ENCODE measurements at places on chromosomes 13 and 19.

GRCh38 chr19:55418185-55418584, 10.6 kb upstream of the UBE2S start:
- peak; percentile 21 for DNase-seq

- no peak for DNase-seq
Observed at GRCh38 chr13:85137516-85137915, 661.7 kb downstream of the SLITRK6 start.

- DNase-seq = no peak
Observed at GRCh38 chr13:26629260-26629825, 71.9 kb downstream of the WASF3 start.

DNA sequence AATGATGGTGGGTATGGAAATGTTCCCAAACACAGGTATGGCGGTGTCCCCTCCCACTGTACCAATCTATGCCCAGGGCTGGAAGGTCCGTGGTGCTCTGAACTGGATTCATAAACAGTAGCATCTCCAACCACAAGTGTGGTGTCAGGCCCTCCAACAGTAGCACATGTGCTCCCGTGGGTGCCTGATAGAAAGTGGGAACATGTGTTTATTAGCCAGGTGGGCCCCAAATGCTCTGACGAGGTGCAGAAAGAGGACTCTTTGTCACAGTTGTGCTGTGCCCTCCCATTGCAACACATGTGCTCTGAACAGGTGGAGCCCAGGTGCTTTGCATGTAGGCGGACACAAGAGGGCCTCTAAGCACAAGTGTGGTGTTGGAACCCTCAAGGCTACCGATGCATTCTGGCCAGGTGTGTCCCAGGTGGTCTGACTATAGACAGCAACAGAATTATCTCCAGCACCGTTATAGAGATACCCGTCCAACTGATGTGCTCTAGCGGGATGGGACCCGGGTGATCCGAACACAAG, 75.4 kb upstream of the ZNF30 start:
- DNase-seq = no peak

DNA sequence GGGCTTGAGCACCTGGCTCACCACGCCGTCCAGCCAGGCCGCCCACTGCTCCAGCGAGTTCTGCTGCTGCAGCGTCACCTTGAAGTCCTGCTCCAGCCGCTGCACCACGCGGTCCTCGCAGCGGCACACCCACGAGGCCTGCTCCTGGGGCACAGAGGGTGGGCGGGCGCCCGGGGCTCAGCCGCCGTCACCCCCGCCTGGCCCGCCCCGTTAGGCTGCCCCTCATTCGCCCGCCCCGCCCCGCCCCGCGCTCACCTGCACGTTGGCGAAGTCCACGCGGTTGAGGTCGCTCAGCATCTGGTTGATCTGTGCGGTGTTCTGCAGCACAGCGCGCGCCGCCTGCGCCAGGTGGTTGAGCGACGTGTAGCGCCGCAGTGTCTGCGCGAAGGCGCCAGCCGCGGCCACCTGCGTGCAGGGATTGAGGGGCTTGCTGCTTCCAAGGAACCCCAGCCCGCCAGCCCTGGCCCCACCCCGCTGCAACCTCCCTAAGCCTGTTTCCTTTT, 11.3 kb downstream of the DCAF15 start:
- DNase-seq = no peak

DNA sequence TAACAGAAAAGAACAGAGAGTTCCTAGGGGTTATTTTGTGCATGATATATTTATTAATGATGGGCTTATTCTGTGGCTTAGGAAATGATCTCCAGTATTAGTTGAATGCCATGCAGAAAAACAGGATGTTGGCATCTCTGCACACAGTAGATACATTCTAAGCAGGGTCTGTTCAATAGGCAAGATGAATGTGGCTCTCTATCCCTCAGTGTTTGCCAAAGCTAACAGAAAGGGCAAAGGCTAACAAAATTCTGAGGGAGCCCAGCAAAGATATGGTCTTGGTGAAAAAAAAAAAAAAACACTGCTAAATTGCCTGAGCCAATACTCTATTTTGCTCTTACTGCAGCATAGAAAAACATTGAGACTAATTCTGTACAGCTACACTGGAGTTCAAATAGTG, 1095.8 kb downstream of the UQCRFS1 start:
- DNase-seq = no peak

DNA sequence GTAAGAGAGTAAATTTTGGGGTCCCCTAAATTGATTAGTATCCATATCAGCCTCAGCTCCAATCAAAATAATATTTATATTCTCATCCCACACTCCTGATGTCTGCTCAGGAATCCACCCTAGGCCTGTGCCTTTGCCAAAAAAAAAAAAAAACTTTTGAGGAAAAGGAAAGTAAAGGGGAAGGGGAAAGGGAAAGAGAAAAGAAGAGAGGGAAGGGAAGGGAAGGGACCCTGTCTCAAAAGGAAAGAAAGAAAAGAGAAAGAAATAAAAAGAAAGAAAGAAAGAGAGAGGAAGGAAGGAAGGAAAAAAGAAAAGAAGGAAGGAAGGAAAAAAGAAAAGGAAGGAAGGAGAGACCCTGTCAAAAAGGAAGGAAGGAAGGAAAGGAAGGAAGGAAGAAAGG, 91.8 kb upstream of the CACNA1A start:
- DNase-seq = no peak

GRCh38 chr19:46603752-46604231, 2.7 kb downstream of the CALM3 start:
- no peak for DNase-seq

DNA sequence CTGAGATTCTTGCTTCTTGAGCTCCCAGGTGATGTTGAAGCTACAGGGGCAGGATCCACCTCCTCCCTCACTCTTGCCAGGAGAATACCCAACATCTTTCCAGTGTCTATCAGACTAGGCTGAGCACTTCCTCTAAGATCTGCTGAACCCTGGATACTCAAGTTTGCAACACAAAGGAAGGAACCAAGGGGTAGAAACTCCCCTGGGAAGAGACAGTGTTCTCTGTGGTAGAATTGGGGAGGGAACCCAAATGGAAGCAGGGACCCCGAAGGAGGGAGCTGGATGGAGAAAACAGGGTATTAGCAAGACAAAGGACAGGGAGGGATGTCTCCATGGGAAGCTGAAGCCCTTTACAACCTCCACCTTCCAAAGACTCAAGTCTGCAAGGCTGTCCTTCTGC, 117.6 kb downstream of the DNAJC15 start:
- no peak for DNase-seq

GRCh38 chr19:49712397-49712859, 21.5 kb downstream of the CPT1C start:
- no peak for DNase-seq

- DNase-seq = no peak
Observed at GRCh38 chr13:26549713-26550112, 7.8 kb upstream of the WASF3 start.

GRCh38 chr19:581399-582111, 8.1 kb upstream of the HCN2 start:
- DNase-seq = no peak

DNA sequence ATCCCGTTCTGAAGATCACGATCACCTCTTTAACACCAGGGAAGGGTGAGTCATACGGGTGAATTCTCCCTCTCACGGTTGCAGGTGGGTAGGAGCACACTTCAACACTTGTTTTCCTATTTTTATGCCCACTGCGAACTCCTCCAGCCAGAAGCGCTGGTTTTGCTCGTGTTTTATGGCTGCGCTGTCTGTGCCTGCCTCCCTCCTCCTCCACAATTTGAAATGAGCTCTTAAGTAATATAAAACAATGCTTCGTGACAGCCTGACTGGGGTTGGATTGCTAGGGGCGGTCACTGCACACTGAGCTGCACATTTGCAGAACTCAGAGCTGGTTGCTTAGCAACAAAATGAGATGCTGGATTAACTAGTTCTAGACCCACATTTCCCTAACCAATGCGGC, 12.9 kb downstream of the CCDC70 start:
- DNase-seq = no peak

DNA sequence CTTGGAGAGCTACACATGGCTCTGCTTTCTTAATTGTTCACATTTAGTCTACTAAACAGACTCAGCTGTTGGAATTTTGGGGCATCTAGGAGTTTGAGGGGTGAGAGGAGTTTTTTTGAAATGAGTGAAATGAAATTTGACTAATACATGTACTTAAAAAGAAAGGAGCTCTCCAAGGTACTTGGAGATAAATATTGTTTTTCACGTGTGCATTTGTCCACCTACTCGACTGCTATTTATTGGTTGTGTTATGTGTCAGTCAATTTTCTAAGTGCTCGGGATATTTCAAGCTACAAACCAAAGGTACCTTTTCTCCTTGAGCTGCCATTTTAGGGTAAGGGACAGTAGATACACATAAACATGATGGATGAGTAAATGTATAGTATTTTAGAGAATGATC, 697.0 kb downstream of the LIG4 start:
- DNase-seq = no peak
